ENCODE measurements at places on chromosomes 7 and 10.

DNA sequence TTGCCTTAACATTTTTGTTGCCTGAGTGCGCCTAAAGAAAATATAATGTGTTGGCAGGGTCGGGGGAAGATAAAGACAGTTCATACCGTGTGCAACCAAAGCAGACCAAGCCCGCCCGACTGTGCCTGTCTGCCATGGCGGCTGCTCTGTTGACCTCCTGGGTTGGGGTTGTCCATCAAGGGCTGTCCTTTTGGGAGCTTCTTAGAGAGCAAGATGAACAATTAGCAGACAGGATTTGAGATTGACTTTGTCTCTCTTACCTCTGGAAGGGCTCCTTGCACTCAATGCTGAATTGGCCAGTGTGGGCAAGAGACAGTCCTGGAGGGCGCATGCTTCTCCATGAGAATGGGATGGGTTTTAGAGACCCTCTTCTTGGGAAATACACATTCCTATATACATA lies 319.6 kb downstream of the GLRX3 start:
- DNase-seq, result no peak
- no peak overlapping the region for H3K4me3 ChIP-seq
- no peaks in the 10 kb centered on the region for H3K36me3 ChIP-seq
- H3K27me3 ChIP-seq, result no peaks in the 10 kb centered on the region
- H3K27ac ChIP-seq, result no peak overlapping the region

DNA sequence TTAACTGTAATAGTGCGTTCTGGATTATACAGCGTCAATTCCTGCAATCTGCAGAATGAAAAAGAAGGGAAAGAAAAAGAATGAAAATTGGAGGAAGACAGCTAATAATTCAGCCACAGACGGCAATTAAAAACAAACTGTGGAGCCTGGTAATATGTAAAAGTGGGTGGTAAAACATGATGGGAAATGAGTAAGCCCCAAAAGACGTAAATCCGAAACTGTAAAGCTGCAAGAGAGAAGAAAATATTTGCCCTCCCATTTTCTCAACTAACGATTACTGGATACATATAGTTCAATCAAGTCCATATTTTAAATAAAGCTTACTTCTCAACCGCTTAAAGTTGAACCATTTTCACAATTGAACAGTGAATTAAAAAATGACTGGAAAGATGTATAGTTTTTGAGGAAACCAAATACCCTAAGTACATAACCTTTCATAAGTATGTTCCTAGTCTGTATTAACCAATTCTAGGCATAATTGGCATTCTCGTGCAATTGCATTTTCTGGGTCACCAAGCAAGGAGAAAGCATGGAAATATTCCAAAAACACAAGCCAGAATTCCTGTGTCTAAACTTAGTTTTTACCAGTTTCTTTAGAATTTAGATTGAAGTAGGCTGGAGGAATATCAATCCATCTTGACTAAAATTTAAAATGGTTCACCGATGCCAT lies 44.8 kb downstream of the MALSU1 start:
- no peak for DNase-seq
- no peak overlapping the region for H3K27ac ChIP-seq
- peaks cover 5% of the 10 kb centered on the region for H3K27me3 ChIP-seq

GRCh38 chr10:71262027-71262426 lies 49.7 kb downstream of the UNC5B start:
- no peaks in the 10 kb centered on the region for H3K36me3 ChIP-seq
- DNase-seq, result no peak
- H3K4me3 ChIP-seq, result no peak overlapping the region
- peaks cover 3% of the 10 kb centered on the region for H3K27me3 ChIP-seq

DNA sequence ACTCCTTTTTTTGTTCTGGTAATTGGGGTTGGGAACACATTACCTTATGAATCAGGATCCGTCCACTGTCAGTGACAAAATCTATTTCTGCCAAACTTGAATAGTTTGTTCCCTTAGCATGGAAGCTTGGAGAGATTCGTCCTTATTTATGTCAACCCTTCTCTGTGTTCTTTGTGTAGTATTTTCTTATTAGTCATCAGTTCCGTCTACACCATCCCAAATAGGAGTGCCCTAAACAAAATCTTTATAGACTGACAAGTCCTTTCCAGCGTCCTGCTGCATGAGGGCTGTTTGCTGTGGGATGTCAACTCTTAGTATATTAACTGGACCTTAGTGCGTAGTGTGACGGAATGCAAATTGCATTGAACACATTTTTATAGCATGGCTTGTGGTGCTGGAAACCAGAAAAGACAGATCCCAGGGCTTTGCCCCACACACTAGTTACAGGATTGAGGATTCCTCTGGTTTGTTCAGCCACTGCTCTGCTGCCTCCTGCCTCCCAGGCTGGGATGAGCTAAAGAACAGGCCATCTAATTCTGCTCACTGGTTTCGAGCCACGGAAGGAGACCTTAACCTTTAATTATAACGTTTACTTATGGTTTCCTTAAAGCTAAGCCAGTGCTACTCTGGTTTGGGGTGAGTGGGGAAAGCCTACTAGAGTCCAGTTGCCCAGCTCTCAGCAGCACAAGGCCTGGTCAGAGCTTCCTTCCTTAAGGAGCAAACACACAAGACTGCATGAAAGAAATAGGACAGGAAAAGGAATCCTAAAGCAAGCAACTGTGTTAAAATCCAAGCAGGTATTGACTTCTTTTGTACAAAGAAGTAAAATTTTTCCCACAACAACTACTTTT lies 194.4 kb downstream of the CCSER2 start:
- no peaks in the 10 kb centered on the region for H3K4me1 ChIP-seq
- no peak for DNase-seq
- H3K36me3 ChIP-seq, result no peaks in the 10 kb centered on the region
- H3K27ac ChIP-seq, result no peak overlapping the region

DNA sequence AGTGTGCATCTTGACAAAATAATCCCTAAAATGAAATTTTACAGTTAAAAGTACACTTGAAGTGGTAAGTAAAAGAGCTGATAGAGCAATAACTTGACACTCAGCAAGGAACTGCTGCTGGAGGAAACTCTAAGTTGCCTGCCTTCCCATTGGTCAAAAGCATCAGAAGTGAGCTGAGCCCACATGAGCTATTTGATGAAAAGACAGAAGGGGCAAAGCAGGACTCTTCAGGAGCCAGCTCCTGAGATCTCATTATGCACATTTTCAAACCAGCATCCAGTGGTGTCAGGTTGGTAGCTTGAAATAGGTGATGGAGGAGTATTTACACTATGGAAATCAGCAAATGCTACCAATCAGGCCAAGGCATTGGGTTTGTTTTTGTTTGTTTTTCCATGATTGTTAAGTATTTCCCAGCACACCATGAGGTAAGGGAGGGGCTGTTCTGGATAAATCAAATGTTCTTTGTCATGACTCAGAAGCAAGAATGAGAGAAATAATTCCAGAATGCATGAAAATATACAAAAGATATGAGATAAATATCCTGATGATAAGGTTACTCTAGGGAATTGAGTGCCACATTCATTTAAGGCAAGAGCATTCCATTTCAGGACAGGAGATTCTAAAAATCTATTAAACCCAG lies 316.6 kb downstream of the SNX13 start:
- no peaks in the 10 kb centered on the region for H3K4me1 ChIP-seq
- no peak for DNase-seq
- H3K27me3 ChIP-seq, result peaks cover 2% of the 10 kb centered on the region
- no peaks in the 10 kb centered on the region for H3K36me3 ChIP-seq
- no peak overlapping the region for H3K4me3 ChIP-seq

- no peak for DNase-seq
- H3K4me3 ChIP-seq, result no peak overlapping the region
- H3K4me1 ChIP-seq, result no peaks in the 10 kb centered on the region
- H3K36me3 ChIP-seq, result no peaks in the 10 kb centered on the region
Observed at GRCh38 chr10:126062131-126063032, 166.0 kb downstream of the FANK1 start.

DNA sequence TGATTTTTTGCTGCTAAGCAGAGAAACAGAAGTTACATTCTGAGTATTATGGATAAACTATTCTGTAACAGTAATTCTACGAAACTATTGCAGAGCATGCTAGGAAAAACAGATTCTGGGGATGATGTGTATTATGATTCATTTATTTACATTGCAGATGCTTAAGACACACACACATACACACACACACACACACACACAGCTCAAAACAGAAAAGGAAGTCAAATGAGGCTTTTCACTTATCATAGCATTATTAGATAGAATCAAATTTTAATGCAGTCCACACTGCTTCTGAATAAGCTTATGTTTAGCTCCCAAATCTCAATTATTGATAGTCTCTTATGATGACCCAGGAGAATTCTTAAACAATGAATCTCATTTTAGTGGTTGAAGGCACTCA lies 307.2 kb downstream of the HGF start:
- no peaks in the 10 kb centered on the region for H3K36me3 ChIP-seq
- DNase-seq, result no peak
- no peaks in the 10 kb centered on the region for H3K27me3 ChIP-seq
- H3K4me3 ChIP-seq, result no peak overlapping the region

DNA sequence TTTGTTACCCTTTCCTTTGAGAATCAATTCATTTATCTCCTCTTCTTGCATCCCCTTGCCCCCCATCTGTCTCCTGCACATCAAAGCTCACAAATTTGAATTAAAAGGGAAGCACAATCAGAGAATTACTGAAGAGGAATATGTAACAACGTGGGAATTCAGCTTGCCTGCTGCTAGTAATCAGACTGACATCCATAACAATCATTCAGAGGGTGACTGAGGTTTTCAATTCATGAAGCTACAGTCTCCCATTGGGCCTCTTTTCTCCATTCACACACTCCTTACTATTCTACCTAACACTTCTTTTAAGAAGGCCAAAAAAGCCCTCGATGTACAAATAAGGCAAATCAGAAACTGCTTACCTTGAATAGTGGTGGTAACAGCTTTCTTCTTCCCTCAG lies 24.3 kb upstream of the DNA2 start:
- peaks cover 30% of the 10 kb centered on the region for H3K36me3 ChIP-seq
- H3K27me3 ChIP-seq, result no peaks in the 10 kb centered on the region
- no peak overlapping the region for H3K27ac ChIP-seq
- no peak overlapping the region for H3K4me3 ChIP-seq

DNA sequence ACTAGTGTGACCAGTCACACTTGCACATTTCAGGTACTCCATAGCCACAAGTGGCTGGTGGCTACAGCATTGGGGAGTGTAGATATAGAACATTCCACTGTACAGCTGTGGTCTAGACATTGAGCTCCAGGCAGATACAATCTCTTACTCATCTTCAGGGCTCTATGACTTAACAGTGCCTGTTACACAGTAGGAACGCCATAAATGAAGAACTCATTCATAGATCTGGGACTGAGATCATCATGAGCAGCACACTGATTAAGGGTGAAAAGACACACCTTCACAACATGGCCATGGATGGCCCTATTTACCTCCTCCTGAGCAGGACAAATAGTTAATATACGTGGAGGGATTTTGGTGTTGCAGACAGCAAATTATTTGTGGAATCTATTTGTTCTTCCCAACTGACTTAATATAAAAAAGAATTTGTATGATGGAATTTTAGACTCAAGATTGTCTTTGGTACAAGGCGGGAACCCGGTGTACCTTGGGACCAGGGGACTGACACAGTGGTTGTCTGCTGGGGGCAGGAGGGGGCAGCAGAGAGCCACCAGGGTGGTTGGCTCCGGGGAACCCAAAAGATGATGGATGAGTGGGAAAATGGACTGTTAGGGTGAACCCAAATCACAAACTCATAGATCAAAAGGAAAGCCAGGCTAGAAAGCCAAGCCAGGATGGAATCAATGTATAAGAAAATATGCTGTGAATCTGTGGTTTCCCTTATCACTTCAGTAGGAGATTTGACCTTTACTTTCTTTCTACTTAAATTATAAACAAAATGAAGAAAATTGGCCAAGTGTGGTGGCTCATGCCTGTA lies 24.3 kb upstream of the CPA2 start:
- no peaks in the 10 kb centered on the region for H3K36me3 ChIP-seq
- no peak overlapping the region for H3K27ac ChIP-seq
- H3K4me3 ChIP-seq, result no peak overlapping the region

GRCh38 chr10:96949039-96949683 lies 117.1 kb downstream of the LCOR start:
- no peak for DNase-seq
- peaks cover 19% of the 10 kb centered on the region for H3K4me1 ChIP-seq
- H3K36me3 ChIP-seq, result peaks cover 6% of the 10 kb centered on the region
- no peak overlapping the region for H3K27ac ChIP-seq
- H3K4me3 ChIP-seq, result no peak overlapping the region

Measured in immature natural killer cell (primary cell).